Stimulated activated CD4-positive, alpha-beta T cell treated with anti-CD3 and anti-CD28 coated beads, Interleukin-1b, Interleukin-23, amount 100 ng/mL, for 1 hour (primary cell): ENCODE measurements at places on chromosomes 4 and X.

GRCh38 chrX:40912576-40912975 lies 172.7 kb upstream of the USP9X start:
- no peak for DNase-seq

DNA sequence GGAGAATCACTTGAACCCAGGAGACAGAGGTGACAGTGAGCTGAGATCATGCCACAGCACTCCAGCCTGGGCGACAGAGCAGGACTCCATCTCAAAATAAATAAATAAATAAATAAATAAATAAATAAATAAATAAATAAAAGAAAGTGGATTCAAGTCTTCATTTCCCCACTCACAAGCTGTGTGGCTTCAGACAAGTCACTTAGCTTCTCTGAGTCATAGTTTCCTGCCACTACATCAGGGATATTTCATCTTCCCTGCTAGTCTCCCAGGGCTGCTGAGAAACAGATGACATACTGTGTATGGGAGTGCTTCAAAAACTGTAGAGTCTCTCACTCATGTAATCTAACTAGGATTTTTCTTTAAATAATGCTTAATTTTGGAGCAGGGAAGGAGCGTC lies 37.2 kb downstream of the TBC1D9 start:
- DNase-seq = no peak

DNA sequence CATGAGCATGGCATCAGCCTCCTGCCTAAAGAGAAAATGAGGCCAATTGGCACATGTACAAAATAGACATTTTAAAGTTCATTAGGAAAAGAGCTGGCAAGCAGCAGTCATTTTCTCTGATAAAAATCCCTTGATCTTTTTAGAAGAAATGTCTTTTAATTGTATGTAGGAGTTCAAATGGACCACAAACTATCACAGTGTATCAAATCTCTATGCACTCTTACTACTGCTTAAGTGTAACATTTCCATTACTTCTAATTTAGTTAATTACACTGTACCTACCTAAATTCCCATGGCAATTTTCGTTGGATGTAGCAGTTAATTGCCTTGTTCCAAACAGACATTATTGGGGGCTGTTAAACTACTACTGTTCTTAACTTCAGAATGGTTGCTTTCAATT lies 233.7 kb upstream of the TECRL start:
- DNase-seq = no peak

- no peak for DNase-seq
Measured at GRCh38 chr4:77007358-77008230, 58.0 kb downstream of the SEPTIN11 start.

GRCh38 chr4:37740546-37740945 lies 54.4 kb upstream of the RELL1 start:
- DNase-seq = no peak

GRCh38 chr4:90443231-90443630 lies 316.0 kb downstream of the CCSER1 start:
- DNase-seq = no peak

DNA sequence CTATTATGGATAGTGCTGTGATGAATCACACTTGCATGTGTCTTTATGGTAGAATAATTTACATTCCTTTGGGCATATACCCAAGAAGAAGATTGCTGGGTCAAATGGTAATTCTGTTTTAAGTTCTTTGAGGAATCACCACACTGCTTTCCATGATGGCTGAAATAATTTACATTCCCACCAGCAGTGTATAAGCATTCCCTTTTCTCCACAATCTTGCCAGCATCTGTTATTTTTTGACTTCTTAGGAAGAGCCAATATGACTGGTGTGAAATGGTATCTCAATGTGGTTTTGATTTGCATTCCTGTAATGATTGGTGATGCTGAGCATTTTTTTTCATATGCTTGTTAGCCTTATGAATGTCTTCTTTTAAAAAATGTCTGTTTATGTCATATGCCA lies 1120.2 kb downstream of the ARAP2 start:
- DNase-seq = no peak

- DNase-seq = no peak
Measured at GRCh38 chr4:174369985-174370384, 86.3 kb downstream of the CEP44 start.

DNA sequence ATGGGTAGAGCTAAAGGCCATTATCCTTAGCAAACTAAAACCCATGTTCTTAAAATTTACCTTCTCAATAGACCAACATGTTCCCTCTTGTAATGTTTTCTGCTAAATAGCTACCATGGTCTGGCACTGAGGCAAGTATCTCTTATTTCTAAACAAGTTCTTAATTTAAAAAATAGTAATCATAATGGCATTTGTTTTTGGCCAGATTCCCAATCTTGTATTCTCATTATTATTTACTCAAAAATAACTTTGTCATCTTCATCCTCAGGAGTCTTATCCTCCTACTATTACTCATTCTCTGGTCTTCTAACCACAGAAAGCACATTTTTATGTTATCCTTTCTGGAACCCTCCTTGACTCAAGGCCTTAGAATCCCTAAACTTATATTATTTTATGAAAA lies 931.2 kb downstream of the CCSER1 start:
- DNase-seq = no peak

GRCh38 chr4:100386270-100386669 lies 131.6 kb downstream of the EMCN start:
- no peak for DNase-seq

DNA sequence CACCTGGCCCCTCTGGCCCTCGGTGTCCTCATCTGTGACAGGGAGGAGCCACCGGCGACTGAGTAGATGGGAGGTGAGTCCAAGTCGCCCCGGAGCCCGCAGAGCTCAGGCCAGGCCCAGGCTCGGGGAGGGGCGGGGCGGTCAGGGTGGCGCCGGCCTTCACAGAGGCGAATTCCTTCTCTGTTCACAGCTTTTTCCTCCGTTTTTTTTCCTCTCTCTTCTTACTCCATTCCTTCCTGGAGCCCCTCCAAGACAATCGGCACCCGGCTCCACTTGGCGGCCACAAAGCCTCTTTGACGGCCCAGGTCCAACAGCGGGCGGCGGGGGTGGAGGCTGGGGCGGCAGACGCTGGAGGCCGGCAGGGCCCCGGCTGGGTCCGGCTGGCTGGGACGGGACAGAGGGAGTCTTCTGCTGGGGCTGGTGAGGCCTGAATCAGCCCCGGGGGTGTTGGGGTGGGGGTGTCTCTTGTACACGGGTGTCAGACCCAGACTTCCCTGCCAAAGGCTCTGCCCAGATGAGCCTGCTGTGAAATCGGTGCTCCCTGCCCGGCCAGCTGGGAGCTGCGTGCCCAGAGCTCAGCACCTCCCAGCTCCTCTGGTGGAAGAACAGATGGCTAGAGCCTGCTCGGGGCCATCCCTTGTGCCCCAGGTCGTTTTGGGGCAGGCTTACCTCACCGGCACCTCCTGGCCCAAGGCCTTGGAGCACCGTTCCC lies 22.6 kb downstream of the FGFRL1 start:
- DNase-seq = no peak

- no peak for DNase-seq
Measured at GRCh38 chrX:63652086-63652765, 132.8 kb downstream of the ARHGEF9 start.

GRCh38 chr4:87734936-87735335 lies 64.4 kb upstream of the IBSP start:
- DNase-seq = no peak

GRCh38 chr4:157072002-157072401 lies 3.9 kb upstream of the GLRB start:
- DNase-seq = no peak

DNA sequence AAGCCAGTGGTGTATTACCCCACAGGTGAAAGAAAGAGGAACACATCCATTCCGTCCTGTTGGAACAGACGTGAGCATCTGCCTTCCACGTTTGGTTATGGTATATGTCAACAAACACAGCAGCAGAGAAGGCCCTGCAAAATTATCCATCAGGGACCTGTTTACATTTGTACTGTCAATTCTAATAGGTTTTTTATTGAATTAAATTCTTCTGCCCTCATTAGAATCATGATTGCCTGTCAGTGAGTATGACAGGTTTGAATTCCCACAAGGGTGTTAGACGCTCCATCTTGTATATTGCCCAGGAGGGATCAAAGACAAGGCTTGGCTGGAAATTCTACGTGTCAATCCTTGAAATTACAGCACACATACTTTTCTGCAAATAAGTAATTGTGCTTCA lies 339.9 kb upstream of the NOCT start:
- DNase-seq = no peak

GRCh38 chr4:111630705-111631104 lies 514.5 kb upstream of the FAM241A start:
- no peak for DNase-seq

GRCh38 chr4:30642567-30642966 lies 77.6 kb upstream of the PCDH7 start:
- no peak for DNase-seq

DNA sequence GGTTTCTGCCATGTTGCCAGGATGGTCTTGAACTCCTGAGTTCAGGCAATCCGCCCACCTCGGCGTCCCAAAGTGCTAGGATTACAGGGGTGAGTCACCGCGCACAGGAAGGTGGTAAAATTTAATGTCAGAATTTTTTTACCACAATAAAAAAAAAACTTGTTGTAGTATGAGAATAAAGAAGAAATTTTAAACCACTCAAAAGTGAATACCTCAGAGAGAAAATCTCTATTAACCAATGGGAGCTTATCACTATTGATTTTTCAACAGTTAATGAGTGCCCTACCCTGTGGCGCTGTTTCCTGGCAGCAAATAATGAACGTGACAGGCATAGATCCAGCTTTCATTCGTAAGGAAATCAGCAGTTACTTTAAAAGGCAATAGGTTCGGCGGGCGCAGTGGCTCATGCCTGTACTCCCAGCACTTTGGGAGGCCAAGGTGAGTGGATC lies 32.7 kb upstream of the SLC25A4 start:
- DNase-seq = no peak

GRCh38 chr4:74085669-74086068 lies 13.3 kb downstream of the CXCL2 start:
- no peak for DNase-seq

- no peak for DNase-seq
Measured at GRCh38 chrX:82141942-82142341, 940.0 kb downstream of the SH3BGRL start.

DNA sequence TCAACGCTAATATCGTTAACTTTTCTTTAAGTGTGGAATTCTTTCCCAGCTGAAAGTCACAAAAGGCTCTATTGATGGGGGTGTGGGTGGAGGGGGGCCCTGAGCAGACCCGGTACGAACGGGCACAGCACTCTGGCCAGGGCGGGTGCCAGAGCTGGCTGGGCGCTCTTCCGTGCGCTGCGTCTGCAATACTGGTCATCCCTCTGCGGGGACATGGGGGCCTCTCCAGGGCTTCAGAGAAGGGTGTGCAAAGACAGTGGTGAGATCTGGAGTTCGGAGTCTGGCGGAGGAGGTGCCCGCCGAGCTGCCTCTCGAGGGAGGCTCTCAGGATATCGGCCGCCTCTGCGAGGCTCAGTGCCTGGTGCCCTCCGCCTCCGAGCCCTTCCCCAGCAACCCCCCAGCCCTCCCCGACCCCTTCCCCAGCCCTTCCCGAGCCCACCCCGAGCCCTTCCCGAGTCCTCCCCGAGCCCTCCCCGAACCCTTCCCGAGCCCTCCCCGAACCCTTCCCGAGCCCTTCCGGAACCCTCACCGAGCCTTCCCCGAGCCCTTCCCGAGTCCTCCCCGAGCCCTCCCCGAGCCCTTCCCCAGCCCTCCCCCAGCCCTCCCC lies 34.3 kb downstream of the FGFRL1 start:
- no peak for DNase-seq

DNA sequence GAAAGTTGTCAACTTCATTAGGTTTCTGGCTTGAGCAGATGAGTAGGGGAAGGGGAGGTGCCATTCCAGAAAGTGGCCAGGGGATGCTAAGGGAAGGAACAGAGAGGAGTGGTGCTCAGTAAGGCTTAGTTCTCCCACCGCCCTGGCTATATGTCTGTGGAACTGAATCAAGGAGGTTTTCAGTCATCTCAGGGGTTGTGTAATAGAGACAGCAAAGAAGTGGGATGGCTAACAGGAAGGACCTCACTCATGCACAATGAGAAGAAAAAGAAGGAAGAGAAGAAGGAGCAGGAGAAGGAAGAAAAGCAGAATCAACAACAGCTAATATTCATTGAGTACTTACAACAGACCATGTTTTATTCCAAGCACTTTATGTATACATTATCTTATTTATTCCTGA lies 368.7 kb downstream of the MID1IP1 start:
- DNase-seq = no peak

GRCh38 chr4:77843628-77844027 lies 19.0 kb upstream of the MRPL1 start:
- no peak for DNase-seq

DNA sequence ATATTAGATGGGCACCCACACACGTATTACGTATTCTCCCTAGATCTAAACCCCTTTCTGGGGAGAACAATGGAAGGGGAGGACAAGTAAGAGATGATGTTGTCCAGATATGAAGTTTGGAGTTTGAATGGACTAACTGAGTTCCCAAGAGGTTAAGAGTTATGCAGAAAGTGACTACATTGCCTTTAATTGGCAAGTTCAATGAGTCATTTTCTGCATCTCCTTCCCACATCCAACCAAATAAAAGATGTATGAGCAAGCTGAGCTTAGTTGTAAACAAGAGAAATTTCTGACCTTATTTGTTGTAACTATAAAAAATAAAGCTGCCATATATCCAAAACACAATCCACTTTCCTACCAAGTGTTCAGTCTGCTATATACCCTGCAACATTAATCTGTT lies 50.5 kb downstream of the TIGD2 start:
- DNase-seq = no peak

GRCh38 chrX:133604801-133605200 lies 189.5 kb upstream of the GPC4 start:
- no peak for DNase-seq

DNA sequence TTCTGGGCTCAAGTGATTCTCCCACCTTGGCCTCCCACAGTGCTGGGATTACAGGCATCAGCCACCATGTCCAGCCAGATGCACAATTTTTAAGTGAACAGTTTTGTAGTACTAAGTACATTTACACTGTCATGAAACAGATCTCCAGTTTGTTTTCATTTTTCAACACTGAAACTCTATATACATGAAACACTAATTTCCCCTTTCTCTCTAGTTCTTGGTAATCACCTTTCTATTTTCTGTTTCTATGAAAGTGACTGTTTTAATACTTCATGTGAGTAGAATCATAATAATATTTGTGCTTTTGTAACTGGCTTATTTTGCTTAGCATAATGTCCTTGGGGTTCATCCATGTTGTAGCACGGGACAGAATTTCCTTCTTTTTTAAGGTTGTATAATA lies 237.4 kb downstream of the CAMK2D start:
- no peak for DNase-seq

GRCh38 chr4:75514949-75515612 lies 808 bp downstream of the THAP6 start:
- no peak for DNase-seq

- no peak for DNase-seq
Measured at GRCh38 chrX:131739823-131740222, 195.9 kb downstream of the OR13H1 start.

GRCh38 chr4:41693629-41694028 lies 54.9 kb downstream of the PHOX2B start:
- DNase-seq = no peak

DNA sequence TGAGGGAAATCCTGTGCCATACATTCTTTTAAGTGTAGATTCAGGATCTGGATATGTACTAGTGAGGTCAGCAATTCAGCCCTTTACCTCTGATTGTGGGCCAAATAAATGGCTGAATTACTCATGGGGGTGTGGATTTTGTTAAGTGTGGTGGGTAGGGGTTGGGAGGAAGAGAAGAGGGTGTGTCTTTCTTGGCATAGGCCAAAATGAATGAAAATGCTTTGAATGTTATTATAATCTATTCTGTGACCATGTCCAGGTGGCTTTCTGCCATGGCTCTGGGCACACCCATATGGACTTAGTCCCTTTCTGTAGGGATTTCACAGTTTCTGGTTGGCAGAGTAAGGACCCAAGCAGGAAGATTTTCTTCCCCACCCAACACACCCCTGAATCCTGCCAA lies 244.3 kb downstream of the CBR4 start:
- DNase-seq = no peak
